ENCODE measurements at places on chromosomes 7 and 10.
A peak's percentile ranks its signal among the peaks of the same experiment; 100 is the strongest.

GRCh38 chr7:78734626-78735025 lies 718.8 kb downstream of the MAGI2 start:
- no peak for DNase-seq

- no peak for DNase-seq
Observed at GRCh38 chr7:10237306-10237705, 736.4 kb upstream of the PHF14 start.

DNA sequence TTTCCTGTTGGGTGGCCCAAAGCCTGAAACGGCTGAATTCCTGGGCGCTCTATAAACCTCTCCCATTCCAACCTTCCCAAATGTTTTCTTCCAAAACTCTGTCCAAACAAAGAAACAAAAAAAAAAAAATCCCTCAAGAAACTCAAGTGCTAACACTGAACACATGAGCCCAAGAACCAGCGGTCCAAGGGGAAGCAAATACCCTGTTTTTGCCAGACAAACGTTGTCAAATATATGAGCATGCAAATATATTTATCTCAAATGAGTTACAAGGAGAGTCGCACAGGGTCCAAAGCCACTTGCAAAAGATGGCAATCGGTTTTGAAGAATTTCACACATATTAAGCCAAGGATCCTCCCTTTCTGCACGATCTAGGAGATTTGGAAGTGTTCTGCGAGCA lies 23.3 kb upstream of the EMX2 start:
- no peak for DNase-seq

GRCh38 chr7:4218481-4218880 lies 463.6 kb upstream of the FOXK1 start:
- DNase-seq, result no peak

DNA sequence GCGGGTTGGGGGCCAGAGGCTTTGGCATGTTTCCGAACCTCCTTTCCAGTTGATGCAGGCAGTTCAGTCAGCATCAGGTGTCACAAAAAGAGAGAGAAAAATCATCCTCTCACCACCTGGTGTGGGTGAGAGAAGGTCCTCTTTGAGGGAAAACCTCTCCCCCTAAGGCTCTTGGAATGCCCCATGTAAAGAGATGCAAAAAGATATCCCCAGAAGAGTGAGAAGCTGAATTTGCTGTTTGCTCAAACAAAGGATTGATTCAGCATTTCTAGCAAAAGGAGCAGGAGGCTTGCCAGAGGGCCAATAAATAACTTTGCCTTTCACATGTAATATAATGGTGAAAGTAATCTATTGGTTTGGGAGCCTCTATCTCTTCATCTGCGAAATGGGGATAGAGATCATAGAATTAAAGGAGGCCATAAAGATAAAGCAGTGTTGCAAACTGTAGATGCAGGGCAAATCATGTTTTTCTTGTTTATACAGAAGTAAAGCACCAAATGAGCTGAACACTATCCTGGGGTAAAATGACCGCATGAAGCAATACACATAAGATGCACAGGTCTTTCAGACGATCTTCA lies 425.9 kb downstream of the LRMDA start:
- DNase-seq, result no peak

- DNase-seq, result no peak
Observed at GRCh38 chr7:64880322-64881297, 22.5 kb upstream of the ZNF273 start.

- DNase-seq, result no peak
Observed at GRCh38 chr7:102890292-102890970, 22.4 kb upstream of the LRRC17 start.

DNA sequence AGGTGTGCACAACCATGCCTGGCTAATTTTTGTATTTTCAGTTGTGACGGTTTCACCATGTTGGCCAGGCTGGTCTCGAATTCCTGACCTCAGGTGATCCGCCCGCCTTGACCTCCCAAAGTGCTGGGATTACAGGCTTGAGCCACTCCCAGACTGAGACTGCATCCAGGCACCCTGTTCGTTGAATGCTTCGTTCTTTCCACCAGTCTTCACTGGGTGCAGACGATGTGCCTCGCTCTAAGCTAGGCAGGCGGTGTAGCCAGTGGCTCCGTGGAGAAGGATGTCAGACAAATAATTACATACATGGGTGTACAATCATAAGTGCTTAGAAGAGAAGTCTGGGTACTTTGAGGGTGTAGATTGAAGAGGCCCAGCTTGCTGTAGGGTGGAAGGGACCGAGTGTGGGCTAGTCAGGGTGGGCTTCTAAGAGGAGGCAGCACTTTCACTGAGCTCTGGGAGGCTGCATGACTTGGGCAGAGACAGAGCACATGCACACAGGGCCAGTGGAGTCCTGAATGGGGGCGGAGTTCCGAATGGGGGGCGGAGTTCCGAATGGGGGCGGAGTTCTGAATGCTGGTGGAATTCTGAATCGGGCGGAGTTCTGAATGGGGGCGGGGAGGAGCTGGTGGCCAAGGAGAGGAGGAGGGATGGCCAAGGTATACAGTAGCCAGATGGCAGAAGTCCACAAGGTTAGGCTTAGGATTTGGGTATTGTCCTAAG lies 74.3 kb downstream of the COL26A1 start:
- no peak for DNase-seq

GRCh38 chr7:143376396-143376795 lies 4.7 kb upstream of the ZYX start:
- no peak for DNase-seq

GRCh38 chr10:119025336-119025735 lies 4.2 kb upstream of the NANOS1 start:
- no peak for DNase-seq

DNA sequence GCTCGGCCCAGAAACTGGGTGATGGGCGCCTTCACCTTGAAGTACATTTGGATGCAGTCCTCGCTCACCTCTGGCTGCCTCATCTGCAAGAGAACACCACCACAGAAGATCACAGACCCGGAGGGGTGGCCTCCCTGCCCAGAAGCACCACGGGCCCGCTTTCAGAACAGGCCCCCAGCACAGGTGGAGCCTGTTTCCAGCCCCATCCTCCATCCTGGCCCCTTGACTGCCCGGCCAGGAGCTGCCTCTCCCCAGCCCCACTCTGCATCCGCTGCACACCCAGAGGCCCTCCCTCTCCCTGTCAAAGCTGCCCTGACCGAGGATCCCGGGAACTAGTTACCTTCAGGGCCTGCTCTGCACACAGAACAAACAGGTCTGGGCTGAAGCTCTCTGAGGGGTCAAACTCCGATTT lies 724 bp downstream of the CFAP46 start:
- DNase-seq, result no peak

GRCh38 chr10:75733135-75733890 lies 301.9 kb downstream of the LRMDA start:
- DNase-seq, result peak; percentile 66

- peak; percentile 53 for DNase-seq
Observed at GRCh38 chr10:14562218-14563075, 212.2 kb downstream of the FAM107B start.

GRCh38 chr10:12720217-12720981 lies 281.1 kb downstream of the CCDC3 start:
- DNase-seq, result peak; percentile 90

GRCh38 chr7:99392659-99393354 lies 15.6 kb downstream of the PDAP1 start:
- DNase-seq, result peak; percentile 72

Measured in large intestine (tissue), 12 donors.